CD4-positive, CD25-positive, alpha-beta regulatory T cell (primary cell): ENCODE measurements at places on chromosomes 7 and 10.

DNA sequence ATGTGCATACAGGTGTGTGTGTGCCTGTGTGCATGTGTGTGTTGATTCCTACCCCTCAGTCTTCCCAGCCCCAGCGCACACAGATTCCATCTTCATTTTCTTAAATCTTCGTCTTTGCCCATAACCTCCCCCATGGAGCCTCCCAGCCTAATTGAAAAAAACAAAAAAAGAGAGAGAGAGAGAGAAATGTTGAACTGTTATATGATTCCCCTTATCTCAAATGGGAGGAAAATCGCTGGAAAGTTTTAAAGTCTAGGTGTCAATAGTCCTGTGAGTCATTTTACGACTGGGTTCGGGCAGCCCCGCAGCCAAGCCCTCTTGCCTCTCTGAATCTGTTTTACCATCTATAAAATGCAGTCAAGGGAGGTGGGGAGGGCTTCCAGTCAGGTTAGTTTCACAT, 60.9 kb downstream of the SPOCK2 start:
- no peak for DNase-seq

- DNase-seq, result no peak
These were observed 309.2 kb downstream of the GFRA1 start for GRCh38 chr10:115963848-115964247.

DNA sequence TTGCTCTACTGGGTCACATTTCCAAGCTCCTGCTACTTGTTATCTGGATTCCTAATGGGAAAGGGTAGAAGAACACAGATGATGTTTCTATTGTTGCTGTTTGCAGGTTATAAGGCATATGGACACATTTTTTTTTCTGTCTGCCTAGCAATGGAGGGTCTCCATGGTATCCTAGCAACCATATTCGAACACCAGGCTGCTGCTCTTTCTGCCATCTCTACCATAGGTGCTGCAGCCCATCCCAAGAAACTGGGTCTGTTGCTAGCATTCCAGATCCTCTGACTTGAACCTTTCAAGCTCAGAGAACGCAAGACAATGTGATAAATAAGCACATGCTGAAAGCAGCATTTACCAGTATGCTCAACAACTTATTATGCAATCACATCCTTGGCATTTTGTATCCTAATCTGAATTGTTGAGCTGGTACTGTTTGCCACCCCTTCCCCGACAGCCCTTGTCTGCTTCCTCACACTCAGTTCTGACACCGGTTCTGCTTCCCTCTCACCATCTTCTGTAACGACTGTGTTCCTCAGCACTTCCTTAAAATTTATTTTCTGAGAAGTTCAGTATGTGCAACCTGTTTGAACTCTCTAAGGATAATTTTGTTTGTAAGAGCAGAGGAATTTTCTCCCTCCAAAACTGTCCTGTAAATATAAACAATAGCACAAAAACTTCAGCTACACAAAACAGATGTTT, 6.2 kb downstream of the PRKG1 start:
- no peak for DNase-seq

- DNase-seq, result peak; percentile 53
These were observed 116.4 kb upstream of the ASAH2 start for GRCh38 chr10:50367732-50368131.

- peak; percentile 87 for DNase-seq
These were observed 18.4 kb downstream of the GIMAP5 start for GRCh38 chr7:150755473-150756099.

DNA sequence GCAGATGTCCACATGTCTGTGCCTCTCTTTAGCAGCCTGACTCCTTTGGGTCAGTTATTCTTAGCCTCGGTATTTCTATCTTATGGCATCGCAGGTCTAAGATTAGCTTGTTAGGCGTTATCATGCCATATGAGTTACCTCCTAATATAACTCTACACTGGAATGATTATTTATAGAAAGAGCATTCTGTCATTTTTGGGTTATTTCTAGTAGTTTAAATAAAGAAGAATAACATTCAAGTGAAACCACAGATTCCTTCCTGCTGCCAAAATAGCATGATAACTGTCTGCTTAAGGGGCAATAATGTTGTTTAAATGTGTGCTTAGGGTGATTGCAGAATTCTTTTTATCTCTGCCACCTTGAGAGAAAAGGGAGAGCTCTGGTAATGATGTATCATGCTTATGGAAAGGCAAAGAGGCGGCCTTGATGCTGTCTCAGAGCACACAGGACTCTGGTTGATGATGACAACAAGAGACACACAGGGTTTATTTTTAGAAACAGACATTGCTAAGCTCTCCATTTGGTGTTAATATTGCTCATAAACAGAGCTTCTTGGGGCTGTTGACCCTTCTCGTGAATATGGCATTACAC, 10.4 kb downstream of the HDAC9 start:
- DNase-seq, result no peak

GRCh38 chr10:83881661-83882060, 257.6 kb upstream of the GHITM start:
- no peak for DNase-seq

- DNase-seq, result no peak
These were observed 93.8 kb upstream of the MEOX2 start for GRCh38 chr7:15780271-15780670.

GRCh38 chr10:29730969-29731368, 96.2 kb upstream of the SVIL start:
- no peak for DNase-seq

- no peak for DNase-seq
These were observed 374.5 kb downstream of the PHTF2 start for GRCh38 chr7:78172933-78173591.

DNA sequence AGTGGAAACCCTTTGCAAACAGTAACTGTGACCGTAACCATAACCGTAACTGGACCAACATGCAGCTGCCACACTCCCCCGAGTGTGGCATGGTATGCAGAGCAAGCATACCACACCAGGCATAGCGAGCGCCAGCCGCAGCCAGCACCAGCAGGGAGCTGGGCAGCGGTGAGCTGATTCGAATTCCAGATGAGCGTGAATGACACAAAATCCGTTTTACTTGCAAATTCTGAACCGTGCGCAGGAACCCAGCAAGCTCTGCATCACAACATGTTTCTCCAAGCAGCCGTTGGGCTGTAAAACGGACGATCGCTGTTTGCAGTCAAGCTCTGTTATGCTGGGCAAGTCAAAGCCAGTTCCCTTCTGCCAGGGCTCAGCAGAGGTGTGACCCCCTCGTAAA, 111.1 kb downstream of the OAT start:
- DNase-seq, result no peak

DNA sequence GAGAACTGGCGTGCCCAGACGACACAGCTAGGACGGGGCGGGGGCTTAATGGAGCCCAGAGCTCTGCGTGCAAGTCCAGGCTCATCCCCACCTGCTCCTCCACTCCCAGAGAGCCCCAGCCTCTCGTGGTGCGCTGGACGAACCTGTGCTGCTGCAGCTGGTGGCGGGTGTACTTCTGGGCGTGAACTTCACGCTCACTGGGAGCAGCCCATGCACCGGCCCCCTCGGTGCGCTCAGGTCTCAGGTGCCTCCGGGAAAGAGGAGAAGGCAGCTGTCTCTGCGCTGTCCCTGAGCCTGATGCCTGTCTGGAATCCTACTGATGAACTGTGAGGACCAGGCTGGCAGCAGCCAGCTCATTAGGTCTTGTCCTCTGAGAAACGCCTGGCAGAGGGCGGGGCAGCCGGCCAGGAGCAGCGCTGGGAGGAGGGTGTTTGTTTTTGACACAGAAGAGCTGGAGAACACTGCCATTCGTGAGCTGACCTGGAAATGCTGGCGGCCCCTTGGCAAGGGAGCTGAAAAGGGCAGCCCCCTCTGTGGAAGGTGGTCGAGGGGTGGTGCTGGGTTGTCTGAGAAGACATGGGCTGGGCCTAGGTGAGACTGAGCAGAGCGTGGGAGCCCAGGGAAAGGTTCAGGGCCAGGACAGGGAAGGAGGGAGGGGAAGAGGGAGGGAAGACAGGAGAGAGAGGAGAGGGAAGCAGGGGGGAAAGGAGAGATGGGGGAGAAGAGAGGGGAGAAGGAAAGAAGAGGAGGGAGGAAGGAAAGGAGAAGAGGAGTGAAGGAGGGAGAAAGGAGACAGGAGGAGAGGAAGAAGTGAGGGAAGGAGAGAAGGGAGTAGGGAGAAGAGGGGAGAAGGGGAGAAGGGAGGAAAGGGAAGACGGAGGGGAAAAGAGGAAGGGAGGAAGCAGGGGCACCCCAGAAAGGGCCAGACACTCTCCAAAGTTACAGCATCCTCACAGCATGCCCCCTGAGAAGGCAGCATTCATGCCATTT, 53.5 kb upstream of the TNS3 start:
- no peak for DNase-seq

GRCh38 chr7:115004121-115004520, 82.2 kb downstream of the MDFIC start:
- DNase-seq, result no peak

- DNase-seq, result no peak
These were observed 90.1 kb downstream of the RTKN2 start for GRCh38 chr10:62178568-62178967.

- no peak for DNase-seq
These were observed 14.2 kb downstream of the EBF3 start for GRCh38 chr10:129949891-129950291.

GRCh38 chr7:134813663-134814396, 34.4 kb downstream of the CALD1 start:
- DNase-seq, result no peak

GRCh38 chr7:98282703-98283102, 1.2 kb downstream of the BRI3 start:
- no peak for DNase-seq

GRCh38 chr10:78529262-78529661, 495.6 kb downstream of the RPS24 start:
- no peak for DNase-seq

DNA sequence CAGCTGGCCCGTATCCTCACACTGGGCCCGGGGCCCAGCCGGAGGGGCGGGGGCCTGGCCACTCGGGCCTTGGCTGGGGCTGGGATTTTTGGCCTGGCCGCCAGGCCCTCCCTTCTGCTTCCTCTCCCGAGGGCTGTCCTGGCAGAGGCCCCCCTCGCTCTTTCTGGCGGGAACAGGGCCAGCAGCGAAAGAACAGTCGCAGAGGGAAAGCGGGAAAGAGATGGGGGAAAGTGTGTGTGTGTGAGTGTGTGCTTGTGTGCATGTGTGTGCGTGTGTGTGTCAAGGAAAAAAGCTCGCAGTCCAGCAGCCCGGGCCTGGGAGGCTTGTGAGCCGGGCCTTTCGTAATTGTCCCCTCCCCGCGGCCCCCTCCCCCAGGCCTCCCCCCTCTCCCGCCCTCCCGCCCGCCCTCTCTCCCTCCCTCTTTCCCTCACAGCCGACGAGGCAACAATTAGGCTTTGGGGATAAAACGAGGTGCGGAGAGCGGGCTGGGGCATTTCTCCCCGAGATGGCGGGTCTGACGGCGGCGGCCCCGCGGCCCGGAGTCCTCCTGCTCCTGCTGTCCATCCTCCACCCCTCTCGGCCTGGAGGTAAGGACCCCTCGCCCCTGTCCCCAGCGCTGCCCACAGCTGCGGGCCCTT, at the start of gene ELN:
TSS of gene ELN (plus strand) at position 491 of the 638 bp plus-strand sequence. CDS start at position 506, 15 bp downstream.
- DNase-seq, result no peak

DNA sequence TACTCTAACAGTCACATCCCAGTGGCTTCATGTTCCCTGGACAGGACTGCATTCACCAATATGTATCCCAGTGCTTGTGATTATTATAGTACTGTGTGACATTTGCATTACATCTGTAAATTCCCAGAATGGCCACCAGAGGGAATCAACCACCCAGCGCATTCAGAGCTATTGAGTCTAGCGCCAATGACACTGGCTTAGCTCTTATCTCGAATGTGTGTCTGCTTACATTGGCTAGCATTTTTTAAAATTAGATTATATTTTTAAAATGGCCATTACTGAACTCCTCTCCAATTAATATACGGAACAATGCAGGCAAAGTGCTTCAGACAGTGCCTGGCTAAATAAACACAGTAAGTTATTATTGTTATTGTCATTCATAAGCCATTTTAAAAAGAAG, 36.3 kb downstream of the TRIL start:
- DNase-seq, result peak; percentile 49

GRCh38 chr7:27840313-27840712, 100.4 kb downstream of the TAX1BP1 start:
- DNase-seq, result peak; percentile 41

DNA sequence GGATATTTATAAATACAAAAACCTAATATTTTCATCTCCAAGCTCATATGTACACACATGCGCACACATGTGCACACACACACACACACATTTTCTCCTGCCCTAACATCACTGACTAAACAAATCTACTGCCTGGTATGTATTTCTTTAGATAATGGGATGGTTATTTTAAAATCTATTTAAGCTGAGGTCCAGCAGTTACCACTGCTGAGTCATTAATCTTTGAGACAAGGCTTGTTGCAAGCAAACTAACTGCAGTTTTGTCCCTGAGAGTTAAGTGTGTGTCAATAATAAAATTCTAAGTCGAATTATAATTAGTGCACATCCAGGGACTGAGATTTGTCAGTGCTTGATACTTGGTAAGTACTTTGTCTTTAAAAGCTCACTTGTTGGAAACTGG, 135.1 kb downstream of the VPS50 start:
- no peak for DNase-seq

DNA sequence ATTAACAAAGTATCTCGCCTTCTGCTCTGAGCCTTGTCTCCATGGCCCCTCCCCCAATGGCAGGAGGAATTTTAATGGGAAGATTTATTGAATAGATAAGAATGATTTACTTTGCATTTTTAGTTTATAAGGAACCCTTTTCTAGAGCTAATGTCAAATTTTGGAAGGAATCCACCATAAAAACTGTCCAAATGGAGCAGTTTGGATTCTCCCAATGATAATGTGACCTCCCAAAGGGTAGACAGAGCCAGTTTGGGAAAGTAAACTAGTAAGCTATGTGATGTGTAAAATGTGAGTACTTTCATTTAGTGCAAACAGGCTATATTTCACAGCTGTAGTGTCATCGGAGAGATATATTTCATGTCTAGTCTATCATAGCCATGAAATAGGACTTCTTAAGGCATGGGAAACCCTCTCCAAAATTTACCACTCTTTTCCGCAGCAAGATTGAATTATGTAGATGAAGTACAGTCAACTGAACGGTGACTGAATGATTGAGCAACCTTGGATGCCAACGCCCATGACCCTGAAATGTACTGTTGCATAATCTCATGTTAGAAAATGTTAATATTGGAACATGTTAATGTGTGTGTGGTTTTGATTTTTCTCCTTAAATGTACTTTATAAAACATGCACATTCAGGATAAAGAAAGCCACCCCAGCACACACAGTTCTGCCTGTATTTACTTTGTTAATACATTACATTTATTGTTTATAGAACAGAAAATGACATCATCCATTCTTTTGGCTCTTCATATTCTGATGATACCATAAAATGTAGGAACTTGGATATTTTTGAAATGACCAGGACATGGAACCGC, 140.6 kb downstream of the NRP1 start:
- no peak for DNase-seq

- no peak for DNase-seq
These were observed 12.8 kb upstream of the HERC4 start for GRCh38 chr10:68087685-68088401.

DNA sequence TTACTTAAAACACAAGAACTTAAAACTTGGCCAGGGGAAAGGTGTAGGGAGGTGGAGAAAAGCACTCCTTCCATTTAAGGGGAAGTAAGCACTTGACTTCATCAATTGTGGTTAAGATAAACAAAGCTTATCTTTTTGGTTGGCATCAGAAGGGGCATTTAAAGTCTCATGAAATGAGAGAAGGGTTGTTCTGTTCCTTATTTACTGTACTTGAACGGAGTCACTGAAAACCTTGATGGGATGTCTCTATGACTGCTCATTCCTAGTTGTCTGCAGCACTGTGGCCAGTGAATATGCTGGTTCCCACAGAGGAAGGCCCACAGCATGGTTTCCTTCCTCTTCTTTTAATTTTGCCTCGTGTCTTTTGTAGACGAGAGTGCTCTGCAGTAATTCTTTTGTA, 229.3 kb downstream of the AUTS2 start:
- DNase-seq, result no peak

GRCh38 chr7:136234040-136234439, 256.9 kb upstream of the MTPN start:
- no peak for DNase-seq
